ENCODE measurements at places on chromosomes 7 and 10.

GRCh38 chr10:1923586-1923985 is 186.3 kb upstream of the ADARB2 start:
- no peak for DNase-seq

DNA sequence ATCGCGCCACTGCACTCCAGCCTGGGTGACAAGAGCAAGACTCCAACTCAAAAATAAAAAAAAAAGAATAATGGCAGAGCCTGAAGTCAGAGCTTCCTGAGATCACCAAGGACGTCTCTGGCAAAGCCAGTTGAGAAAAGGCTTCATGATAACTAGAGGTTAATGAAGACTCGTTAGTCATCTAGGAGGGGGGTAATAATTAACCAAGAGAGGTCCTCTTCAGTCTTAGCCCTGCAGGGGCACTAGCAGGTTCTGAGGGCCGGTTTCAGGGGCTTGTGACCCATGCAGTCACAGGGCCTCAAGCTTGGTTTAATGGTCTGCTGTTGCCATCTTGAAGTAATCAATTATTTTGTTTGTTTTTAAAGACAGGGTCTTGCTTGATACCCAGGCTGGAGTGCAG is 28.6 kb upstream of the PROSER2 start:
- DNase-seq = no peak

DNA sequence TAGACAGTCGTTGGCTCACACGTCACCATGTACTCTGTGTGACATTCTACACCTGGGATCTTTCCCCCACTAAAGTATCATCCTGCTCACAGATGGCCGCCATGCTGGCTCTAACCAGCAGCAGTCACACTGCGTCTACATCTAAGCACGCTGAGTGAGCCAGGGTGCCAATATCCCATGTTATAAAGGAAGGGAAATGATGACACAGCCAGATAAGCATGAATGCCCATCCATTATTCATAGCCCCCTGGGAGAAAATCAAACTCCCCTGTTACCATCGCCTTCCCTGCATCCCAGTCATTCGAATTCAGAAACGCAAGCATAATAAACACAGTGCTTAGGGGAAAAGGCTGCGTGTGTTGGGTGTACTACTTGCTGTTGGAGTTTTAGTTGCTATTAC is 698.2 kb upstream of the AUTS2 start:
- DNase-seq = no peak

DNA sequence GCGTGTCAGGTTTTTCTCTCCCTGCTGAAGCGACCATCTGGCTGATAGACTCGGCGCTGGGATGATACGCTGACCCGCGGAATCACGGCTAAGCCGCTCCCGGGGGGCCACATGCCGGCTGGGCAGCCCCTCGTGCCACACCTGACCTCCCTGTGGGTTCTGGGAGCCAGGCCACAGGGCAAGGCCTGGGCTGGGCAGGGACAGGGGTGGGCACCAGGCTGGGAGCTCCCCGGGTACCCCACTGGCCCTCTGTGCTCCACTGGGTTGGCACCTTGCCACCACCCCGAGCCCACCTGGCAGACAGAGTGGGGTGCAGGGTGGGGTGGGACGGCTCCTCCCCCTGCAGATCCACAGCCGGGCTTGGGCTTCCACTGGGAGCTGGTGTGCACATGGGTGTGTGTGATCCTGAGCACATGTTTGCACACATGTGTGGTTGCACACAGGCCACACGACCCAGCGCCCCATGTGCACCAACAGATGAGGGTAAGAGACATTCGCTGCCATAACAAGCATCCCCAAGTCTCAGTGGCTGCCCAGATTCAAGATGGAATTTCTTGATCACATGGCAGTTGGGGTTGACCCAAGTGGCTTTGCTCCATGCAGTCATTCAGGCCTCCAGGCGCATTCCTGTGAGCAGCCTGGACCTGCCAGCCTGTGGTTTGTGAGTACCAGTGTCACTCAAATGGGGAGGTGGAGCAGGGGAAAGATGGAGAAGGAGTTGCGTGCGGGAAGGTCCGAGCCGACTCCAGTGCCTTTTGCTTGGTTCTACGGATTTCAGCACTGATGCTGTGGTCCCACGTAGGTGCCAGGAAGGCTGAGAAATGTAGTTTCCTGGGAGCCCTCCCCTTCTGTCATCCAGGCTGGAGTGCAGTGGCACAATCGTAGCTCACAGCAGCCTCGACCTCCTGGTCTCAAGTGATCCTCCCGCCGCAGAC is 79.7 kb downstream of the UNCX start:
- no peak for DNase-seq

- DNase-seq = no peak
These were observed 289.5 kb upstream of the AOAH start for GRCh38 chr7:37013771-37014170.

DNA sequence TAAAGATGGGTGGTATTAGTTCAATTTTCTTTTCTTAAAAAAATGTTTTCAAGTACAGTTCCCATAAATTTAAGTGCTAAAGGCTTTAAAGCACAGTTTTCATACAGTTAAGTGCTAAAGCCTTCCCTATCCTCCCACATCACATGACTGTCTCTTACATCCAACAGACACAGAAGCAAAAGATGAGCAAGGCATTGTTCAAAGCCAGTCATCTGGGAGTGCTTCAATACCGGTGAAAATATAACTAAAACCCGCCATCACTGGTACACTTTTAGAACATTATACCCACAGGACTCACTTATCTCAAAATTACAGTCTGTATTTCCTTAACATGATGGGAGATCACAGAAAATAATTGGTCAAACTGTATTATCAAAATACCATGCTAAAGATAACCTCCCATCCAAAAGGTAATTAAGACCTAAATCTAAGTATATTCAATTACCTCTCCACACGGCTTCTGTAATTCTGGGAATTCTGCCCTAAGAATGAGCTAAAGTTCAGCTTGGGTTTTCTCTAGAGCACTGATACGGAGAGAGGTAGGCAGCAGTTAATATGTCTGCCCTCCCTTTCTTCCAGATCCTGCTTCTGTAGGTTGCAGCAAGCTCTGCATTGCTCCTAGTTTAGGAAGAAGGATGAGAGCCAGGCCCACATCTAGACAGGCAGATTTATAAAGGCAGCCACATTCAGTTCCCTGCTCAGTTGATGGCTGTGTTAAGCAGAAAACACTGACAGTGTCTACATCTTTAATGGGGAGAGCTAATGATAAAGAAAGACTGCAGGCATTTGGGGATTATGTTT is 474.8 kb upstream of the PFKP start:
- no peak for DNase-seq

DNA sequence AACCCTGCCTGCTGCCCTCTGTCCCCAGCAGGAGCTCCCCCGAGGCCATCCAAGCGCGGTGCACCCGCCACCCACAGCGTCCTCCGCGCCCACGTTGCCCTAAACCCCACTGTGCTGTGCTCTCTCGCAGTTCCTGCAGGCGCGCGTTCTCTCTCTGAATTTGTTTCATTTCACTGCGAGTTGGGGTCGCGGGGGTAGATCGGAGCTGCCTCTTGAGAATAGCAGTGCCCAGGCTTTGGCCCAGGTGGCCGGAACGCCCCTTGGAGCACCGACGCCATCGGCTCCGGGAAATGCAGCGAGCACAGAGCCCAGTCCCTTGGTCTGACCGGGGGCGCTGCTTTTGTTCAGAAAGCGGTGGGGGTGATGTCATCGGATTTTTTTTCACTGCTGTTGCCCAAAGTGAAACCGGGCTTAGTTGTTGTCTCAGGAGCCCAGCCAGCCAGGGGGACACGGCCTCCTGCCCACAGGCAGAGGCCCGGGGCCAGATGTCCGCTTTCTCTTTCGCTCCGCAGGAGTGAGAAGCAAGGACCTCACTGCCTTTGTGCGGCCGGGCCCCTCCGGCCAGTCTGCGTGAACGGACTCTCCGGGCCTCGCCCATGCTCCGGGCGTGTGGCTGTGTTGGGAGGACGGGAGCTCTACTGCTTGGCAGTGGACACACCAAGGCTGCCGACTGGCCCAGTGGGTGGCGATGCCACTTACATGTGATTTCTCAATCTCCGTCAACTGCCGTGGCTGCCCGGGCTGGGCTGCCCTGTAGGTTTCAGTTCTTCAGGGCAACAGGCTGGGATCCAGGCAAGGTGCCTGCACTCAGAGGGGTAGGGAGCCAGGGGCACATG is 43.1 kb downstream of the FOXK1 start:
- peak; percentile 46 for DNase-seq

GRCh38 chr10:28798964-28799363 is 121.6 kb downstream of the BAMBI start:
- DNase-seq = no peak

DNA sequence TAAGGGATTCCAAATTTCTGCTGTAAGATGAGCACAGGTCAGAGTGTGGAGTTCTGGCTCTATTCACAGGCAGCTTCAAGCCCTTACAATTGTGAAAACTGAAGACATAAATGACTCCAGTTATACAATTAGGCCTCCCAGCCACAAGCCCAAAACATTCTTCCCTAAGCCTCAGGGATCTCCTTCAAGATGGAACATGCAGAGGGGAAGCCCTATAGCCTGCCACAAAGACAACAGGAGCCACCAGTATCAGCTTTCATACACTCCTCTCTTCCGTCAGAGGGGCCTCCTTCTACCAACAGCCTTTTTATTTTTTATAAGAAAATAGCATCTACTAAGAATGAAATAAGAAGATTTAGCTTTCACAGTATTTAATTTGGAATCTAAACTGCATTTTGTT is 46.5 kb downstream of the DLD start:
- DNase-seq = no peak

- DNase-seq = no peak
These were observed 17.0 kb downstream of the PRSS2 start for GRCh38 chr7:142787783-142788182.

DNA sequence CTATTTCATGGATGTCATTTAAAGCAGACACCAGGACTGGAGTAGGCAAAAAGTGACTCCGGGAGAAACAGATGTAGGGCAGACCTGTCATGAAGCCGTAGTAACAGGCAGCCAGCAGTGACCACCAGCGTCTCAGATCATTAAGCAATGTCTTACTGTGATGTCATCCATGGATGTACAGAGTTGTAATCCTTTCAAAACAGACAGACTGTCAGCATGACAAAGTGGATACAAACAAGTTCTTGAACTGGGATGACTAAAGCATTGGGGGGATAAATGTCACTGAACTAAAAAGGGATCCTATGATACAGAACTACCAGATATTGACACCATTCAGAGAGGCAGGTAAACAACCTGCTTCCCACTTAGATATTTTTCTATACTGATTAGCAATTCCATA is 675.5 kb downstream of the PARD3 start:
- DNase-seq = no peak

- DNase-seq = no peak
These were observed 183.8 kb downstream of the SRPK2 start for GRCh38 chr7:105204953-105205352.

- no peak for DNase-seq
These were observed 650.9 kb downstream of the GATA3 start for GRCh38 chr10:8705415-8705814.

DNA sequence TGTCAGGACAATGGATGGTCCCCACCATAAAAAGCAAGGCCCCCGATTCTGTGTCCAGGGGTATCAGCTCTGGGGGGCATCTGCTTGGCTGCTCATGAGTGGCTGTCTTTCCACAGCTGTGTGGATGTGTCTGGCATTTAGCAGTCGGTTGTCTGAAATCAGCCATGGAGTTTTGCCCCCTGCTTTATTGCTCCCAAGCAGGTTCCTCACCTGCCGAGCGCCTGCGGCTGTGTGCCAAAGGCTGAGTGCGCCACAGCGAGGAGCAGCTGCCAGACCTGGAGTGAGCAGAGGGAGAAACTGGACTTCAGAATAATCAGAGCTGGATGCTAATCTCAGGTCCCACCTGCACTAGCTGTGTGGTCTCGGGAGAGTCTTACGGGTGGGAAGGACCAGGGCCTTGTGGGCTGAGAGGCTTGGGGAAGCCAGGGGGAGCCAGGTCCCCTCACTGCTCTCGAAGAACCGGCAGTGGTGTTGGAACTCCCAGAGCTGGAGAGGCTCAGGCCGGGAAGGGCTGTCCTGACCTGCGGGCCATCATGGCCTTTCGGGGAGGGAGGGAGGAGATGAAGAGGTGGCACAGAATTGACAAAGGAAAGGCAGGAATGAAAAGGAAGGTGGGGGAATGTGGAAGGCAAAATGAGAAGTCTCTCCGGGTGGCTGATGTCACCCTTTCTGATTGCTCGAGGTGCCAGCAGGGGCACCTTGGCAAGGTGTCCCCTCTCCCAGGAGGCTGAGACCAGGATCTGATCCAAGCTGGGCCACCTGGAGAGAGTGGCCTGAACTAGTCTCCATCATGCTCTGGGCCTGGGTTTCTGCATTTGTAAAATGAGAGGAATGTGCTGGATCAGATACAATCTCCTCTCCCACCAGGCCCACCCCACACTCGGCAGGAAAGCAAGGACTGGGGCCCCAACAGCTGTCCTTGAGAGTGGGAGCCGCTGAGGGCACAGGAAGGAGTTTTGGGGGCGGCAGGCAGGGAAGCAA is 30.2 kb upstream of the LEP start:
- DNase-seq = peak; percentile 36

- peak; percentile 35 for DNase-seq
These were observed 7.2 kb upstream of the ADAM22 start for GRCh38 chr7:87926581-87927461.

DNA sequence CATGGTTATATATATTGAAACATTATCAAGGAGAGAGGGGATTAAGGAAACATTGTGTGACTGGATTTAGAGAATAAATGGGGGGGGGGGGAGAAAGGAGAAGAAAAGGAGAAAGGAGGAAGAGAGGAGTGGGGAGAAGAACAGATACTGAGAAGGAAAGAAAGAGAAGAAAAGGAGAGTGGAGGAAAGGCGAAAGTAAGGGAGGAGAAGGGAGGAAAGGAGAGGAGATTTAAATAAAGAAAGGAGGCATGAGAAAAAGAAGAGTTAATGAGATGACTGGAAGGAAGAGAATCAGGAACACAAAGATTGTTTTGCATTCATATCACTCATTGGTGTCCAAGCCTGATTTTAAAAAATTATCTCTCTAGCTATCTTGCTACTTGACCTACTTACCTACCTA is 16.1 kb upstream of the TSPAN12 start:
- no peak for DNase-seq

- DNase-seq = no peak
These were observed 54.2 kb upstream of the FRMD4A start for GRCh38 chr10:14384915-14385314.

DNA sequence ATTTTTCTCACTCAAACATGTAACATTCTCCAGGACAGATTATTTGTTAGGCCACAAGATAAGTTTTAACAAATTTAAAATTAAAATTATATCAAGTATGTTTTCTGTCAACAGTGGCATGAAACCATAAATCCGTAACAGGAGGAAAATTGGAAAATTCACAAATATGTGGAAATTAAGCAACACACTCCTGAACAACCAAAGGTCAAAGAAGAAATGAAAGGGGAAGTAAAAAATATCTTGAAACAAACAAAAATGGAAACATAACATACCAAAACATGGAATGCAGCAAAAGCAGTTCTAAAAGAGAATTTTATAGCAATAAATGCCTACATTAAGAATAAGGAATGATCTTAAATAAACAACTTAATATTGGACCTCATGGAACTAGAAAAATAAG is 147.3 kb downstream of the ZEB1 start:
- DNase-seq = no peak
